ENCODE measurements at places on chromosomes 1 and 21. TPM values are rescaled to one million over a fixed set of nuclear protein-coding genes. Genes with fewer than 3 reads are reported as not detected.

Gene PLA2G2A
- not detected for total RNA-seq

DNA sequence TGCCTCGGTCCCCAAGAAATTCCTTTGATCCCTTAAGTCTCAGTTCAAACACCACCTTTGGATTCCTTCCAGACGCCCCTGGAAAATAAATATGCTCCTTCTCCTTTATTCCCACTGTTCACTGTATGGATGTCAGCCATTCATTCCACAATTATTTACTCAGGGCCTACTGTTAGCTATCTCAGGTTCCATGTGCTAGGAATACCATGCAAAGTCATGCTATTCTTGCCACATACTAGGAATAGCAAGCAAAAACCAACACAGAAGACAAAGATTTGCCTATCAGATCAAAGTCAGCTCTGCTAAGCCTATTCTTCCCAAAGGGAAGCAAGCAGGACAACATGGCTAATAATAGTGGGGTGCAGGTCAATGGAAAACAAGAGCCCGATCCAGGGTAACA, 29.8 kb downstream of the TTC13 start:
- no peak for DNase-seq

Gene ADAMTS1
- 1.2 TPM for total RNA-seq

DNA sequence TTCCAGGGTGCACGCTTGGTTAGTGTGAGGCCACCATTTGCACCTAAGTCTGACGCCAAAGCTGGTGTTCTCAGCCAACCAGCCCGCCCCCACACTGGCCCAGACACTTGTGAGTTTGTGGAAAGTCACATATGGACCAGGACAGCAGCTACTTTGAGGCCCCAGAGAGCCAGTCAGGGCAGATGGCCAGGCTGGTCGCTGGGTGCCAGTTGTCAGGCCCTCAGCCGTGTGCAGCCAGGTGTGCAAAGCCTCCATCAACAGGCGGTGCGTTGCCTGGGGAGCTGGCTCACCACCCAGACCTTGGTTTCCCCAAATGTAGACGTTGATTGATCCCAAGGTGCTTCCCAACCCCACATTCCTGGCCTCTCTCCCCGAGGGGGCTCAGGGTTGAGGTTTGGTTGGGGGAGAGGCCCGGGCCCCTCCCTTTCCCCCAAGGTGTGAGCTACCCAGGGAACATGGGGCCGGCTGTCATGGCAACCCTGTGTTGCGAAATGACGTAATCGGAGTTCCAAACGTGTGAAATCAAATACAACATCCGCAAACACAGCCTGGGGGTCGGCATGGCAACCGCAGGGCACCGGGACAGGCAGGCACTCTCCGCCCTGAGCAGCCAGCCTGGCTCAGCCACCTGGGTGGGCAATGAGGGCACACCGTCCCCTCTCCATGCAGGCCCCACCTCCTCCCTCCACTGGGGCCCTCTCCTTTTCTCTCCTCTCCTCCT, 42.2 kb upstream of the WNT4 start:
- no peak for DNase-seq

GRCh38 chr1:151993084-151993733, 450 bp downstream of the S100A10 start:
- DNase-seq = peak; percentile 51

Data from activated CD4-positive, alpha-beta memory T cell treated with anti-CD3 and anti-CD28 coated beads, Interleukin-2, amount 10 ng/mL, durations not matched to agents 7 days and 5 days (primary cell).